ENCODE measurements at places on chromosomes 4 and X. TPM values are rescaled to one million over a fixed set of nuclear protein-coding genes. Genes with fewer than 3 reads are reported as not detected.

Gene SOWAHB
- 6.2 TPM for polyA plus RNA-seq

Gene FAM236A
- polyA plus RNA-seq, result 0.92 TPM

Gene RHOXF1
- polyA plus RNA-seq, result 2.4 TPM

Gene TLR2
- 6.2 TPM for polyA plus RNA-seq

Gene CAPN6
- 27.9 TPM for polyA plus RNA-seq

Gene ENPEP
- polyA plus RNA-seq, result 152 TPM

Gene HTN3
- not detected for polyA plus RNA-seq

Gene C1QTNF7
- polyA plus RNA-seq, result 28.0 TPM
